ENCODE measurements at places on chromosomes 7 and 10. TPM values are rescaled to one million over a fixed set of nuclear protein-coding genes. Genes with fewer than 3 reads are reported as not detected.

Gene ELFN1
- polyA plus RNA-seq = 6.7 TPM

DNA sequence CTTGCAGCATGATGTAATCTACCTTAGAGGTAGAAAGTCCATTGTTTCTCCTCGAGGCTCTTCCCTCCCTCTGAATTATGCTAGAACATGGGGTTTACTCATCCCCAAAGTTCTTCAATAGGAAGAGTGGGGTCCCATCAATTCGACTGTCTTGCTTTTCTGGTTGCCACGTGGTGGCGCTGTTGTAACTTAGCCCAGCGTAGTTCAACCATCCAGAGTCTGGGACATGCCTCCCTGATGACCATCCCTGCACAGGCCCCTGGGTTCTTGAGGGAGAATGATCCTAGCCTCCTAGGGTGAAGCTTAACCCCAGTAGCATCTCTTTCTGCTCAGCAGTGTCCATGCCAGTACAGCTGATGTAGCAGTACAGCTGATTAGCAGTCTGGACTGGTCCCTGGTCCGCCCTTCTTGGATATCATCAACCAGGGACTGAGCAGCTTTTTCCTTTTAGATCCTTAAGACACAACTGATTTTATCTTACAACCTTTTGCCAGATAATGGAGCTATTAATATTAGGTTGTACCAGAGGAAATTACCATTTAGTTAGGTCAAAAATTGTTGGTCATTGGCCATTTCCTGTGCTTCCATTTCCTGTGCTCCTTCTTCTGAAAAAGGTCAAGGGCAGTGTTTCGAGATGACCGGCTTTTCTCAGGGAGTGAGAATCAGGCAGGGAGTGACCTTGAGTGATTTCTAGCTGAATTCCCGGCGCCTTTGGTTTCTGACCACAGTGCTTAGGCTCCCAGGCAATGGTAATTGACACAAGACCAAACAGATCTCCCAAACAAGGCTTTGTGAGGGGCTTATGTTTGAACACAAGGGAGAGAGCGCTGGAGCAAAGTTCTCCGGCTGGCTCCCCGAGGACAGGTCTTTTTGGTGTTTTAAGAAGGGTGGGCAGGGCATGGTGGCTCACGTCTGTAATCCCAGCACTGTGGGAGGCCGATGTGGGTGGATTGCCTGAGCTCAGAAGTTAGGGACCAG lies 65.4 kb downstream of the TACC2 start:
- peak; percentile 74 for DNase-seq

DNA sequence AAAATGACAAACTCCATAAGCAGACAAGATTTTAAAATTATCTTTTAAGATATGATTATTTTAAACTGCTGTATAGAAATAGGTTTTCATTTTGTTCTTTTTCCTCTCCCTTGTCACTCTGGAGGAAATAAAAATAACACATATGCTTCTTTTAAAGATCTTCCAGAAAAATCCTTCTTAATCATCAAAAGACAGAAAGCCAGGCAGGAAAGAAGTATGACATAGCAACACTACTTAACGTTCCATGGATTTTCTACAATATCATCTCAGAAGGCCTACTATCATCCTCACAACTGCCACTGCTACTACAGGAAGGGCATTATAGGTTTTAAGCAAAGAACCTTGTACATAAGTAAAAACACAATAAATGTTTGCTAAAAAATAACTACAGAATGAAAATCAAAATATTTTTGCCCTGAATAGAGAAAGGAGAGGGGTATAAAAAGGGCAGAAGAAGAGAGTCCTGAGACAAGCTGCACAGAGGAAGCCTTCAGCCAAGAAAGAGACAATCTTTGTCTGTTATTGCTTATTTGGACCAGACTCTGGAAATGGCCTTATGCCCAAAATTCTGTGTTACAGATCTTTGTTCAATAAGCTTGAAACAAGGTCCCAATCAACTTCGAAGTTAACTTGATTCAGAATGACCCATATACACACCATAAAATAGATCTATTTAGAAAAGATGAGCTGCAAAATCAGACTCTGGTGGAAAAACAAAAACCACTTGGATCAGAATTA lies 67.8 kb downstream of the ABI1 start:
- no peak for DNase-seq

Gene CYP2E1
- 1.6 TPM for polyA plus RNA-seq
